ENCODE measurements at places on chromosomes 5 and 9.

- DNase-seq: no peak
These were observed 1059.8 kb upstream of the DMAC1 start for GRCh38 chr9:8859416-8859815.

DNA sequence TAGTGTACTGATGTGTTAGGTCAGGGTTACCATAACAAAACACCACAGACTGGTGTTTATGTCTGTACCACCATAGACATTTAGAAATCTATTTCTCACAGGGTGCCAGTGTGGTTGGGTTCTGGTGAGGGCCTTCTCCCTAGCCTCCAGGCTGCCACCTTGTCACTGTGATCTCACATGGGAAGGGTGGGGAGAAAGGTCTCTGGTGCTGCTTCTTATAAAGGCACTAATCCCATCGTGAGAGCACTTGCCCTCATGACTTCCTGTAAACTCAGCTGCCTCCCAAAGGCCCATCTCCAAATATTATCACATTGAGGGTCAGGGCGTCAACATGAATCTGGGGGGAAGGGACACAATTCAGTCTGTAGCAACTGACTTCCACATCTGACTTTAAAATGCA lies 49.8 kb downstream of the PIK3R1 start:
- DNase-seq: no peak

- DNase-seq: no peak
These were observed 57.1 kb upstream of the FSTL4 start for GRCh38 chr5:133669472-133669871.

DNA sequence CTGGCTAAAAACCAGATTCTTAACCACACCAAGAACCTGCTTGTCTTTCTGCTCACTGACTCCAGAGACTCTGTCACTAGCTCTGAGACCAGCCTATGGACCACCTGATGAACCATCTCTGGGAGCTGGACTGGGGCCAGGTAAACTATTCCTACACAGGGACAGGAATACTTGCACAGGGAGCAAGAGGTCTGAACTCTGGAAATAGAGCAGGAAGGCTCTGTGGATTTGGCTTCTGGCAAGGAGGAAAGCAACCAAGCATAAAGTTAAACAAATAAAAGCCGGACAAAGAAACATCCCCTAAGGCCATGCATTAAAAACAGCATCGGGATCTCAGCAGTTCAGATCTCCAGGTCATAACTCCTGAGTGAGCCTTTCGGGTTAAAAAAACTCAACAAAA lies 5.6 kb upstream of the SPARC start:
- DNase-seq: no peak

- no peak for DNase-seq
These were observed 6.1 kb downstream of the GLIPR2 start for GRCh38 chr9:36142510-36143244.

All from stimulated activated naive CD4-positive, alpha-beta T cell (primary cell).